Bronchus fibroblast of lung (primary cell): ENCODE measurements at places on chromosomes 13 and 19. TPM values are rescaled to one million over a fixed set of nuclear protein-coding genes. Genes with fewer than 3 reads are reported as not detected.

IGFL1 gene
- total RNA-seq = not detected in 2 replicates

FGF21 gene
- total RNA-seq = not detected in 2 replicates

CYP2F1 gene
- total RNA-seq = not detected in 2 replicates

TEAD2 gene
- 47.9 and 49.4 TPM in 2 replicates for total RNA-seq

ZNF579 gene
- total RNA-seq = 5.0 and 5.2 TPM in 2 replicates

PROZ gene
- not detected in 2 replicates for total RNA-seq

FIZ1 gene
- 4.5 and 4.9 TPM in 2 replicates for total RNA-seq

ITGBL1 gene
- total RNA-seq = 22.1 and 24.9 TPM in 2 replicates

FGF22 gene
- total RNA-seq = 0.30 and 0.34 TPM in 2 replicates

MCEMP1 gene
- total RNA-seq = not detected in 2 replicates

CEACAM6 gene
- total RNA-seq = not detected in 2 replicates

PPM1N gene
- total RNA-seq = 0.84 and 0.89 TPM in 2 replicates

TBXA2R gene
- total RNA-seq = 1.8 and 3.4 TPM in 2 replicates

KL gene
- not detected in 2 replicates for total RNA-seq

ZNF177 gene
- total RNA-seq = 0.89 and 5.4 TPM in 2 replicates

ONECUT3 gene
- not detected in 2 replicates for total RNA-seq

DCT gene
- total RNA-seq = not detected in 2 replicates

PSG1 gene
- not detected in 2 replicates for total RNA-seq

ZNF154 gene
- total RNA-seq = 1.0 and 1.3 TPM in 2 replicates

KLF1 gene
- total RNA-seq = 0.17 TPM in 1 of 2 replicates, not detected in the other

MYH14 gene
- total RNA-seq = not detected in 2 replicates

ZNF763 gene
- 0.17 and 0.59 TPM in 2 replicates for total RNA-seq

MAP4K1 gene
- total RNA-seq = under 0.01 and 0.34 TPM in 2 replicates

APLP1 gene
- 2.4 and 5.9 TPM in 2 replicates for total RNA-seq

RXFP2 gene
- total RNA-seq = not detected in 2 replicates

NCAN gene
- total RNA-seq = not detected in 2 replicates

TEX101 gene
- total RNA-seq = not detected in 2 replicates

SIAH3 gene
- under 0.01 TPM in 1 of 2 replicates, not detected in the other for total RNA-seq

SH2D3A gene
- under 0.01 and 1.3 TPM in 2 replicates for total RNA-seq

ZNF628 gene
- total RNA-seq = 5.4 and 9.4 TPM in 2 replicates

LRCH1 gene
- 5.4 and 6.2 TPM in 2 replicates for total RNA-seq

TLE2 gene
- total RNA-seq = 0.45 and 2.5 TPM in 2 replicates

JSRP1 gene
- 0.15 TPM in 1 of 2 replicates, not detected in the other for total RNA-seq

CTXN1 gene
- total RNA-seq = 3.4 and 4.4 TPM in 2 replicates

AMH gene
- total RNA-seq = 0.67 TPM in 1 of 2 replicates, not detected in the other

PSG11 gene
- not detected in 2 replicates for total RNA-seq

ADGRE3 gene
- total RNA-seq = not detected in 2 replicates

EFNA2 gene
- total RNA-seq = not detected in 2 replicates

CGB8 gene
- not detected in 2 replicates for total RNA-seq

OXGR1 gene
- not detected in 2 replicates for total RNA-seq

HSPB6 gene
- 20.1 and 22.5 TPM in 2 replicates for total RNA-seq

GATAD2A gene
- 52.6 and 63.5 TPM in 2 replicates for total RNA-seq

ADM5 gene
- total RNA-seq = 0.67 and 0.74 TPM in 2 replicates

ANKRD24 gene
- 0.15 and 2.0 TPM in 2 replicates for total RNA-seq

ATP8A2 gene
- 0.45 and 0.50 TPM in 2 replicates for total RNA-seq

FUT1 gene
- total RNA-seq = 0.15 and 0.17 TPM in 2 replicates

PRDX2 gene
- 409 and 461 TPM in 2 replicates for total RNA-seq

SDHAF1 gene
- total RNA-seq = 20.0 and 20.5 TPM in 2 replicates

ADAMTS10 gene
- total RNA-seq = 3.0 and 3.7 TPM in 2 replicates

CARM1 gene
- 41.0 and 43.9 TPM in 2 replicates for total RNA-seq

SBK3 gene
- total RNA-seq = 0.15 TPM in 1 of 2 replicates, not detected in the other

LYL1 gene
- 3.2 and 3.3 TPM in 2 replicates for total RNA-seq

CRX gene
- not detected in 2 replicates for total RNA-seq
